ENCODE measurements at places on chromosomes 2 and 18. TPM values are rescaled to one million over a fixed set of nuclear protein-coding genes. Genes with fewer than 3 reads are reported as not detected.

- H3K4me3 ChIP-seq: peak overlapping the region; percentile 50
- H3K27ac ChIP-seq: peak overlapping the region; percentile 38
- no peaks in the 10 kb centered on the region for H3K36me3 ChIP-seq
- H3K27me3 ChIP-seq: no peaks in the 10 kb centered on the region
- no peaks in the 10 kb centered on the region for H3K4me1 ChIP-seq
Measured at GRCh38 chr2:212536817-212537725, 1.5 kb downstream of the ERBB4 start.

DNA sequence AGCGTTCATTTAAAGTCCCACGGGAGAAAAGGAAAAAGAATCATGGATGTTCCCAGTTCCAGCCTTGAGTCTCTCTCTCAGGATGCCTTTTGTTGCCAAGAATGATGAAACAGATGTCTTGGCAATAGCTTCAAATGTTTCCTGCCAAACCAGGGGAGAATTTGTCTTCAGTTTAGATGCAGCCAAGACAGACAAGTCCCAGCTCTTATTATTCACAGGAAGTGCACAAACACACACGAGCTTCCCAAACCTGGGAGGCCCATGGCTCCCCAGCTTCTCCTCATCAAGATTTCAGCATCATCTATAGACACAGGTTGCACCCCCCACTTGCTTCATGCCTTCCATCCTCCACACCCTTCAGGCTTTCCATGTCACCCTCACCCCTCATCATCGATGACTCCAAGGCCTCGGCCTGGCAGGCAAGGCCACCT, 45.9 kb downstream of the HS1BP3 start:
- no peak overlapping the region for H3K4me3 ChIP-seq
- no peaks in the 10 kb centered on the region for H3K27me3 ChIP-seq
- peaks cover 10% of the 10 kb centered on the region for H3K4me1 ChIP-seq
- H3K36me3 ChIP-seq: no peaks in the 10 kb centered on the region

DNA sequence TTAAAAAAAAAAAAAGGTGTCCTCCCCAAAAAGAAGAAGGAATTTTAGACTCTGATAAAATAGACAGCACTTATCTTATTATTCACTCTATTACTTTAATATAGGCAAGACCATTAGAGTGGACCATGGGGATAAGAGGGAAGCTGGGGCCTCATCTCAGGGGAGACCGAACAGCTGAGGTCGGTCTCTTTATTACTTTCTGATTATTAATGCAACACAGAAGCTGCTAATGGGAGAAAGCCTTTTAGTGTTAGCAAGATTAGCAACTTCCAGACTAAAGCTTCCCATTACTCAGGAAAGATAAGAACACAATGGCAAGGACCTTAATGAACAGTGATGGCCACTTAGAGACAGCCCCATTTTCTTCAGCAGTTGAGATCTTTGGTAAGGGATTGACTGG, 135.5 kb downstream of the TMEFF2 start:
- H3K27me3 ChIP-seq: no peaks in the 10 kb centered on the region
- no peak for DNase-seq
- H3K27ac ChIP-seq: no peak overlapping the region
- no peak overlapping the region for H3K4me3 ChIP-seq
- no peaks in the 10 kb centered on the region for H3K4me1 ChIP-seq

DNA sequence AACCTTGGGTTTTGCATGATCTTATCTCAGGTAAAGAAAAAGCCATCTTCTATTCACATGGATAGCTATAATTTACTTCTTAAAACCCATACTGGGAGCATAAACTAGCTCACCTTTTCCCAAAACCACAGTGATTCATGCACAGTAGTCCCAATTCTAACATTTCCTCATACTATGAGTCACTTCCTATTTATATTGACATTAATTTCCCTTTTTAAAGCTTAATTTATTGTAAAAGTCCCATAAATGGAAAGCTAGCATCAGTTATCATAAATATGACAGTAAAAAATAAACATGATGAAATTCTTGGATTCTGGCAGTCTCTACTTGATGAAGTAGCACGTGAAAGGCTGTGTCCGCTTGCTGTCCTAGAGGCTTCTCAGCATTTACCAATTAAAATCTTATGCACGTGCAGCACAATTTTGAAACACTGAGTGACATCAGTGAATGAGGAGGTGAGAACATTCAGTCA, 180.1 kb downstream of the CDH2 start:
- no peak overlapping the region for H3K4me3 ChIP-seq
- DNase-seq: no peak
- peaks cover 3% of the 10 kb centered on the region for H3K4me1 ChIP-seq
- peaks cover 14% of the 10 kb centered on the region for H3K36me3 ChIP-seq

DNA sequence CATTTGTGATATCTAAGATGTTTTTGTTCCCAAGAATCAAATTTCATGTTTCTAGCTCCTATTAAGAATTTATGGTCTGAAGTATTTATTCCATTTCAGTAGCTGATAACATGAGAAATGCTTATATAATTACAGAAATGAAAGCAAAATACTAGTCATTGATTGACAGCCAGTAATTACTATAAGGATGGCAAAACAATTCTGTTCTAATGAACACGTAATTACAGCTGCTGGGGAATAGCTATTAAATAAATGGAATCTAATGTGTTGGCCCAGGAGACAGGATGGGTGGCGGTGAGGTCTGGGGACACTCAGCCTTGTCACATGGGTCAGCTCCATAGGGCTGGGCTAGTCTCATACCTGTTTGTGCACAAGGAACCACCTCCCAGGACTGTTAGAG, 263.5 kb downstream of the FHOD3 start:
- H3K27ac ChIP-seq: no peak overlapping the region
- no peaks in the 10 kb centered on the region for H3K27me3 ChIP-seq
- no peaks in the 10 kb centered on the region for H3K36me3 ChIP-seq
- no peak for DNase-seq
- H3K4me3 ChIP-seq: no peak overlapping the region

DNA sequence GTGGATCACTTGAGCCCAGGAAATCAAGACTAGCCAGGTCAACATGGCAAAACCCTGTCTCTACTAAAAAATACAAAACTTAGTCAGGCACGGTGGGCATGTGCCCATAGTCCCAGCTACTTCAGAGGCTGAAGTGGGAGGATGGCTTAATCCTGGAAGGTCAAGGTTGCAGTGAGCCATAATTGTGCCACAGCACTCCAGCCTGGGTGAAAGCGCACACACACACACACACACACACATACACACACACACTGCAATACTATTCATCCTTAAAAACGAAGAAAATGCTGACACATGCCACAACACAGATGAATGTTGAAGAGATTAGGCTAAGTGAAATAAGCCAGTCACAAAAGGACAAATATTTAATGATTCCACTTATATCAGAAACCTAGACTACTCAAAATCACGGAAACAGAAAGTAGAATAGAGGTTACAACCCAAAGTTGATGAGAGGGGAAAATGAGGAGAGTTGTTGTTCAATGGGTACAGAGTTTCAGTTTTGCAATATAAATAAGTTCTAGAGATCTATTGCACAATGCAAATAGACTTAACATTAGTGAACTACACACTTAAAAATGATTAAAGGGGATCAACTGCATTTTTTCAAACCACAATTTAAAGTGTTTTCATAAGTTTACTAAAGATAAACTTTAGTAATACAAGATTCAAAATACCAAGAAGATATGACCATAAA, 114.5 kb downstream of the USP34 start:
- no peak overlapping the region for H3K27ac ChIP-seq
- no peaks in the 10 kb centered on the region for H3K27me3 ChIP-seq
- H3K36me3 ChIP-seq: no peaks in the 10 kb centered on the region
- peaks cover 35% of the 10 kb centered on the region for H3K4me1 ChIP-seq
- DNase-seq: no peak
- no peak overlapping the region for H3K4me3 ChIP-seq

GRCh38 chr2:231411831-231412617, 16.5 kb downstream of the B3GNT7 start:
- H3K27ac ChIP-seq: no peak overlapping the region
- peak overlapping the region; percentile 79 for H3K4me3 ChIP-seq
- peaks cover 13% of the 10 kb centered on the region for H3K4me1 ChIP-seq

DNA sequence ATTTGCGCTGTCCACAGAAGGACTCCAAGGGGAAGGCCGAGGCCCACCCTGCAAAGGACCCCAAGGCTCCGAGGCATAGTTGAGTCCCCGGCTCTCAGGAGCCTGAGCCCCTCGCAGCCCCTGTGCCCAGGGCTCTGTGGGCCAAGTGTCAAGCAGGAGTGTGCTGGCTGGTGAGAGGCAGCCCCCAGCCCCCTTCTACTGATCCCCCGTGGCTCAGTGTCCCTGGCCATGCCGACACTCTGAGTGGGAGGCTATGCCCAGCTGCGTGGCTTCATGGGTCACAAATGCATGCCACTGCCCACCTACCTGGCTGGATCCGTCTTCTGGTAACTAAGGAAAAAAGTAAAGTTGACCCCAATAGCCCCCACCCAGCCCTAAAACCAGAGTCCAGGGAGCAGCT, 172.7 kb downstream of the TNS1 start:
- H3K27me3 ChIP-seq: no peaks in the 10 kb centered on the region
- peaks cover 65% of the 10 kb centered on the region for H3K36me3 ChIP-seq
- no peak overlapping the region for H3K4me3 ChIP-seq
- peak overlapping the region; percentile 39 for H3K27ac ChIP-seq

DNA sequence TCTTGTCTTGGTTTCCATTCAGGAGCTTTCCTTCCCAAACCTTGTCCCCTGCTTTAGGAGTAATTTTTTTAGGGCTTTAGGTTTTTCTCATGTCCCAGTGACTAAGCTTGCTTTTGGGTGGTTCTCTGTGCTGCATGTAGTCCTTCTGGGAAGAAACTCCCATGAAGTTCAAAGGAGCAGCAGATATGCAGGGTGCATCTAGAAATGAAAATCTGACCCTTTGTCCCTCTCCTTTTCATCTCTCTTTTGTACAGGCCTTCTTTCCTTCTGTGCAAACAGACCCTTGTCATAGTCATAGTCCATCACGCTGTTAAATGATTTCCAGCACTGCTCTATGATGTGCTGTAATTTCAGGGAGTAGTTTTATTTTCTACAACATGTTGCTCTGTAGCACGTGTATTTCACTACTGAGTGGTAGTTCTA, 20.4 kb downstream of the FMNL2 start:
- H3K27me3 ChIP-seq: no peaks in the 10 kb centered on the region
- H3K4me1 ChIP-seq: peaks cover 8% of the 10 kb centered on the region
- H3K27ac ChIP-seq: peak overlapping the region; percentile 14
- H3K36me3 ChIP-seq: no peaks in the 10 kb centered on the region

DNA sequence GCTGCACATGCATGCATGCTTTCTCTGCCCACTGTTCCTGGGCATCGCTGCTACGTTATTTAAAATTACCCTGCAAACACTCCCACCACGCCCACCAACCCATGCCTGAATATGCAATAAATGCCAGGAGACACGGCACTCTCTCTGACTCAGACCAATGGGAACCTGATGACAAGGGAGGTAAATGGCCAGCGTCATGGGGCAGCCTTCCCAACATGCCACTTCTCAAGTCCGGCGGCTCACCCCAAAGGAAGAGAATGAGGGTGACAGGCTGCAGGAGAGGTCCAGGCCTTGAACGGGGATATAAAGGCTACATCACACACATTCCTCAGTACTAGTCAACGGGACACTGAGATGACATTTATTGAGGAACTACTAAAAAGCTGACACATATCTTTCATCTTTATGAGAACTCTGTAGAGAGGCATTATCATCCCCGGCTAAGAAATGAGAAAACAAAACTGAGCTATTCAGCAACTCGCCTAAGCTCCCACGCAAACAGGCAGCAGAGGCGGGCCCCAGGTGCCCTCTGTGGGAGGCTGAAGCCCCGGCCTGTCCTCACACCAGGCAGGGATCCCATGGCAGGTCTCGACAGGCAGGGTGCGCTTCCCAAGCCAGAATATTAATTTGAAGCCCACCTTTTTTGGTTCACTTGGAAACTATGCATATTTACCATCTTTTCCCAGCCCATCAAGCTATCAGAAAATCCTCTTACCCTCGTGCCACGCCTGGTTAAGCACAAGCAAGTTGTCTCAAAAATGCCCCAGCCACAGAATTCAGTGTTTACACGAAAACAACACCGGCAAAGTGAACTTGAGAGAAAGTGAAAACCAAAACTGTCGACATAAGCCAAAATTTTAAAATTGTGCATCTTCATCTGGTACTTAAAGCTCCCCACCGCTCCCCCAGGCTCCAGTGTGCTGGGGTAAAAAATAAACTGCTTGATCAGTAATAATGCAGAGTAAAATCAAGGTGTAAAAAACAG, 166.3 kb downstream of the HDAC4 start:
- H3K4me3 ChIP-seq: no peak overlapping the region
- H3K27me3 ChIP-seq: no peaks in the 10 kb centered on the region
- H3K4me1 ChIP-seq: peaks cover 9% of the 10 kb centered on the region
- no peaks in the 10 kb centered on the region for H3K36me3 ChIP-seq

DNA sequence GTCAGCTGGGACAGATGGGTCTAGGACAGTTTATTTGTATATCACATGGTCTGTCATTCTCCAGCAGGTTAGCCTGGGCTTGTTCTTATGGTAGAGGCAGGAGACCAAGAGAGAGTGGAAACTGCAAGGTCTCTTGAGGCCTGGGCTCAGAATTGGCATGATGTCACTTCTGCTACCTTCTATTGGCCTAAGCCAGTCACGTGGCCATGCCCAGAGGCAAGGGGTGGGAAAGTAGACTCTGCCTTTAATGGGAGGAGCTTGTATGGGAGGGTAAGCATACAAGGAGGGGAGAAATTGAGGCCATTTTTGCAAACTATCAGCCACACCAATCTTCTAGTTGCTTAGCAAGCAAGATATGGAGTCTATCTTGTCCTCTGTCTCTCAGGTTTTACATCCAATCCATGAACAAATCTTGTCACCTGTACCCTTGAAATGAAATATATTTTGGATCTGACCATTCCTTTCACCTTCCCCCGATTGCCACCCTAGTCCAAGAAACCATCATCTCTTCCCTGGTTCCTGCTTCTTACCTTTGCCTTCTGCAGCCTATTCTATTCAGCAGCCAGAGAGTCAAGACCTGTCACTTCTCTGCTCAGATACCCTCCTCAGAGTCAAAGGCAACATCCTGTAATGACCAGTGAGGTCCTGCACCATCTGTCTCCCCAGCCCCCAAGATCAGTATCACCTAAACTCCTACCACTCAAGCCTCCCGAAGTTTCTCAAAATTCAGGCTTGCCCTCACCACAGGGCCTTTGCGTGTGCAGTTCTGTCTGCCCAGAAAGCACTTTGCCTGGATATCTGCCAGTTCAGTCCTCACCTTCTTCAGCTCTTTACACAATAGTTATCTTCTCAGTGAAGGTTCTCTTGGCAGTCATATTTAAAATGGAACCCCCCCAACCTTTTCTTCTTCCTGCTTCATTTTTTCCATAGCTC, 240.0 kb downstream of the LOXHD1 start:
- H3K27ac ChIP-seq: no peak overlapping the region
- peaks cover 25% of the 10 kb centered on the region for H3K4me1 ChIP-seq
- H3K27me3 ChIP-seq: no peaks in the 10 kb centered on the region

- H3K36me3 ChIP-seq: peaks cover 2% of the 10 kb centered on the region
- H3K4me1 ChIP-seq: peaks cover 17% of the 10 kb centered on the region
- no peaks in the 10 kb centered on the region for H3K27me3 ChIP-seq
- H3K27ac ChIP-seq: no peak overlapping the region
- DNase-seq: no peak
Measured at GRCh38 chr2:109452318-109453305, 161.2 kb downstream of the SEPTIN10 start.

- H3K27ac ChIP-seq: no peak overlapping the region
- H3K36me3 ChIP-seq: no peaks in the 10 kb centered on the region
- no peaks in the 10 kb centered on the region for H3K4me1 ChIP-seq
- no peak overlapping the region for H3K4me3 ChIP-seq
- H3K27me3 ChIP-seq: no peaks in the 10 kb centered on the region
Measured at GRCh38 chr18:2480536-2480935, 90.8 kb downstream of the METTL4 start.

The SPHKAP gene
- total RNA-seq: 132 TPM

The TNFRSF11A gene
- total RNA-seq: 1.9 TPM

The ADD2 gene
- total RNA-seq: 2.7 TPM

The UGT1A9 gene
- not detected for total RNA-seq

The HK2 gene
- total RNA-seq: 9.9 TPM

The CXXC1 gene
- 36.7 TPM for total RNA-seq

The PSMG2 gene
- total RNA-seq: 35.8 TPM

The VWC2L gene
- not detected for total RNA-seq

The RBFA gene
- total RNA-seq: 15.5 TPM

The CD28 gene
- total RNA-seq: 0.81 TPM

The MAL gene
- 12.7 TPM for total RNA-seq

The FAM110C gene
- 4.2 TPM for total RNA-seq

The UCN gene
- total RNA-seq: 0.82 TPM

All from heart left ventricle (tissue), 16 donors.